ENCODE measurements at places on chromosomes 11 and 22. TPM values are rescaled to one million over a fixed set of nuclear protein-coding genes. Genes with fewer than 3 reads are reported as not detected.

DNA sequence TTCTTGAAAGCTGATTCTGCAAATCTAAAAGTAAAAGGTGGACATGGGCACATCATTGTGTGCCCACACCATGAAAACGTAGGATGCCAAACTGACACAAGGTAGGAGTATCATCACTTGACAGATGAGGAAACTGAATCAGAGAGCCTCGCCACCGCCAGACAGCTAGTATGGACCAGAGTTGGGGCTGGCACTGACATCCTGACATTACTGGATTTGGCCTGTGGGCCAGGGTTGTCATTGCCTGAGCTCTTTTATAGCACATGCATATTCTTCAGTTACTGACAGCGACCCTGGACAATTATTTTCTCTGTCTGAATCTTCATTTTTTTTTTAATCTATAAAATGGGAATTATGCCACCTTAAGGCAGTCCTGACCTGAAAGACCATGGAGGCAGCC is 16.5 kb downstream of the USP35 start:
- no peak for DNase-seq

The HNRNPUL2 gene
- 11.0 TPM for total RNA-seq

The OPCML gene
- total RNA-seq = not detected

- no peak for DNase-seq
Observed at GRCh38 chr11:20612416-20612815, 13.0 kb downstream of the SLC6A5 start.

The VSIG2 gene
- total RNA-seq = not detected

- DNase-seq = no peak
Observed at GRCh38 chr11:11426226-11426952, 73.3 kb upstream of the CSNK2A3 start.
